ENCODE measurements at places on chromosomes 2 and 18.

DNA sequence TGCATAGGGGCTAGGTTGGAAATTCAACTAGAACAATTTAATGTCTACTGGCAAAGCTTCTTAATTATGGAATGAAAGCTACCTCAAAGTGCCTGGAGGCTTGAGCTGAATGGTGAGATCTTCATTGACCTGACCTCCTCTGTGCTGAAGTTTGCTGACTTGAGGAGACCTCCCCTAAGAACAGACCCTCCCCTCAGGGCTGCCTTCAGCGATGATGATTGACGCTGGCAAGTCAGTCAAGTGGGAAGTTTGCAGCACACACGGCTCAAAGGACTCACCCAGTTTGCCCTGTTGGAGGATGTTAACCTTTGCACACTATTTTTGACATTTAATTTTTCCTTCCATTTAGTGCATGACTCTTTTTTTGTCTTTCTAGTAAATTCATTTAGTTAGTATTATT lies 17.2 kb upstream of the POLE4 start:
- DNase-seq = no peak

- no peak for DNase-seq
Measured at GRCh38 chr2:55301277-55301676, 32.2 kb upstream of the MTIF2 start.

GRCh38 chr2:73284296-73285158 lies at the start of gene FBXO41:
TSS of gene FBXO41 (minus strand) at chr2:73284478. CDS start at chr2:73269630, 14,848 bp downstream.
- DNase-seq = no peak

GRCh38 chr2:98280376-98281102 lies 65.7 kb upstream of the CNGA3 start:
- no peak for DNase-seq

DNA sequence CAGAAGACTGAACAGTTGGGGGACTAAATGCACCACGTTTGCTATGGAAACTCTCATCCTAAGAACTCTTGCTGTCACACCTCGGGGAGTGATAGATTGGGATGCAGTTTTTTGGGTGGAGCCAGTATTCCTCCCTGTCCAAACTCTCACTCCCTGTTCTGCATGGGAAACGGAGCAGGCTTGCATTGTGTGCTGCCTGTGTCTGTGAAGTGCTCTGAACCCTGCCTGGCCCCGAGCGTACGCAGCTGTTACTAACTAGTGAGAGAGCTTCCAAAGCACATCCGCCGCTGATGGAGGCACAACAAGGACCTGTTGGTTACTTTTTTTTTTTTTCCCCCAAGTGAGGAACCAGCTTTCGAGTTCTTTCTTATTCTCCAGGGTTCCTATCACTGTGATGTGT lies 195.5 kb downstream of the ANAPC1 start:
- DNase-seq = no peak

DNA sequence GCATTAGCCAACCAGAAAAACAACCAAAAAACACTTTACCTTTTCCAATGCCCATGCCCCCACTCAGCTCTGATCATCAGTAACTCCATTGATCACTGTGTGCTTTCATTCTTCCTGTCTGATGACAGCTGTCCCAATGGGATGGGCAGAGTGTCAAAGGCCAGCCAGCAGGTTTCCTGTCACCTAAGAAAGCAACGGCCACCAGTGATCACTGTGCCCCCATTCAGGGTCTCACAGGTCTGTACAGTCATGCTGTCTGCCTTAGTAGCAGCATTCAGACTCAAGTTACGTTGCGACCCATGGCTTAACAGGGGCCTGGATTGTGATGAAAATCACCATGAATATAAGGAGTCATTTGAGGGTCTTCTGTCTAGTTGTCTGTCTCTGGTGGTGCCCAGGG lies 184.5 kb downstream of the MGAT5 start:
- no peak for DNase-seq
